ENCODE measurements at places on chromosomes 6 and 20.

- DNase-seq, result no peak
These were observed 9.8 kb downstream of the LYRM4 start for GRCh38 chr6:5250911-5251310.

DNA sequence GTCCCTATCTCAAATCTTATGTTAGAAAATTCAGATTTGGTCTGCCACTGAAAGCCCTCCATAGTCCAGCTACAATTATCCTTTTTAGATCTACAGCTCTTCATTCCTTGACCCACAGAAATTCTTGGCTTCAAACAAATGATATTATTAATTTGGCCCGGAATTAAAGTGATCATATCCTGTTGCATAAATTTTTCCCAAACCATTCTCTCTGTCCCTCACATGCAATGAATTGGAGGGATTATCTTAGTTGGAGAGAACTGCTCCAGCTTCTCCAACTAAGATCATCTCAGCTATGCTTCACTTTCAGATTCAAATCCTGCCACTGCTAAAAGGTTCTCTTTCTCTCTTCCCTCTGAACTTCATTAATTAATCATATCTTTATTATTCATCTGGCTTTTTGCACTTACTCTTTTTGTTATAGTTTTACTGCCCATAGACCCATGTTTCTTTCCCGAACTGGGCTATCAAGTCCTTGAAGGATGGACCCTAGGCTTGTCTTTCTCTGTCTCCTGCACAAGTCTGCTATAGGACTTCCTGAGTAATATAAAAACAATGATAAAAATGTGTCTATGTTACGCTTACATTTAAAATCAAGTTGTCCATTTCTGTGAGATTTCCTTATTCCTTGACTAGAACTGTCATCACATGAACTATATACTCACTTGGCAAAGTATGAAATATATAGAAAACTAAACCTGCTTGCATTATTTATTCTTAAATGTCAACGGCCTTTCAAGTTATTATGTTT lies 493.9 kb upstream of the MARCKS start:
- DNase-seq, result no peak

- DNase-seq, result peak; percentile 11
These were observed 13.5 kb downstream of the PFDN4 start for GRCh38 chr20:54221353-54221752.

- no peak for DNase-seq
These were observed 22.3 kb downstream of the STX7 start for GRCh38 chr6:132490478-132491204.

GRCh38 chr6:30554962-30555815 lies 1.1 kb downstream of the GNL1 start:
- peak; percentile 25 for DNase-seq

- DNase-seq, result no peak
These were observed 32.1 kb downstream of the PSMG4 start for GRCh38 chr6:3290931-3291211.

GRCh38 chr20:35991142-35991771 lies 22.9 kb downstream of the CNBD2 start:
- DNase-seq, result no peak

DNA sequence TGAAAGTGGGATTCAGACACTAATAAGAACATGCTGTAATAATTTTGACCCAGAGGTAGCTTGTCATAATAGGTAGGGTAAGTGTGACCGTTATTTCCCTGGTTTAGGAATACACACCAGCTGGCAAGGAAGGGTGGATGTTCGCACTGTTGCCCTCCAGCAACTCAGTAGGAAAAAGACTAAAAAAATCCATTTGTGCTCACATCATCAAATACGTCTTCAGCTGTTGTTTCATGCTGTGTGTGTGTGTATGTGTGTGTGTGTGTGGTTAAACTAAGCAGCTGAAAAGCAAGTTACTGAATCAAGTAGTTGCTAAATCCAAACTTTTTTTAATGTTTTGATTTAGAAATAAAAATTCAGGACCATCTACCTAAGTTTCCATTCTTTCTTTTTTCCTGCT lies 218.7 kb downstream of the TRDN start:
- DNase-seq, result no peak

DNA sequence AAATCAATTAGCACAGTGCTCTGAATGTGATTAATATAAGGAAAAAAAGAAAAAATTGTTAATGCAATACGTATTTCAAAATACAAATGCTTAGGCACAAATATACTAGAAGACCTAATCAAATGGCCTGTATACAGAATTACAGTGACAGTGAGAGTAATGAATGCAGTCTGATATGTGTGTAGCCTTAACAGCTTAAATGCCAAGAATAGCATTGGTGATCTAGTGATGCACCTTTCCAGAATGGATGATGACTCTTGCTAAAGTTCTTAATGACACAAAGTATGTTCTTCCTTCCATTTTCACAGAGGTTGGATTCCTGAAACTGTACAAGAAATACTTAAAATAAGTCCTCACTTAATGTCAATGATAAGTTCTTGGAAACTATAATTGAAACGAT lies 131.0 kb downstream of the CDKAL1 start:
- DNase-seq, result no peak

DNA sequence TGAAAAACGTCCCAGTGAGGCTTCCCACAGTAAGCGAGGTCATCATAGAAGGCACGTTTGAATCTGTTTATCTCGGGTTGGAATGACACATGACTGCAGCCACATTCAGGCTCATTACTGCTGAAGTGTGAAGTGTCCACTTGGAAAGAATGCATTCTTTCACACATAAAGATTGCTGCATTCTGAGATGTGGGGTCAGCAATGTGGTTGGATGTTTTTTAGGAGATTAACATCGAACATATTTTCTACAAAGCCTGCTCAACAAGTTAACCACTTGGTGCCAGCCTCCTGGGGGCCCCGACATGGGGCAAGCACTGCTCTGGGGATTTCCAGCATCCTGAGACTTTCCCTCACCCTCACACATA lies 79.9 kb downstream of the BMP6 start:
- no peak for DNase-seq

DNA sequence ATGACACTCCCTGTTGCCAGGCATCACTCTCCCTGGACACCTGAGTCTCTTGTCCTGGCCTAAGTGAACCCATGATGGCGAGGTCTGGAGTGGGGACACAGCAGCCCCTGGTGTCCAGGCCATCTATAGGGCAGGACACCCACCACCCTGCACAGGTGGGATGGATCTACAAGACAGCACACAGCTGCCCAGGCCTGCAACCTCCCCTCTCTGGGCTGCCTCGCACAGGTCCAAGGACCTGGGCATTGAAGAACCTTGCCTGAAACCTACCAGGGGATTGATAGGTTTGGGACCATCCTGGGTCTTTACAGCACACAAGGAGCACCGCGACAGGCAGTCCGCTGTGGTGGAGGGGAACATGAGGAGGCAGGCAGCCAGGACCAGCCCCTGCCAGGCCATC lies 11.2 kb downstream of the PDYN start:
- DNase-seq, result no peak
